Stimulated activated CD4-positive, alpha-beta T cell treated with anti-CD3 and anti-CD28 coated beads, Interleukin-4, amount 100 ng/mL, for 4 hours (primary cell): ENCODE measurements at places on chromosomes 1 and 21.

DNA sequence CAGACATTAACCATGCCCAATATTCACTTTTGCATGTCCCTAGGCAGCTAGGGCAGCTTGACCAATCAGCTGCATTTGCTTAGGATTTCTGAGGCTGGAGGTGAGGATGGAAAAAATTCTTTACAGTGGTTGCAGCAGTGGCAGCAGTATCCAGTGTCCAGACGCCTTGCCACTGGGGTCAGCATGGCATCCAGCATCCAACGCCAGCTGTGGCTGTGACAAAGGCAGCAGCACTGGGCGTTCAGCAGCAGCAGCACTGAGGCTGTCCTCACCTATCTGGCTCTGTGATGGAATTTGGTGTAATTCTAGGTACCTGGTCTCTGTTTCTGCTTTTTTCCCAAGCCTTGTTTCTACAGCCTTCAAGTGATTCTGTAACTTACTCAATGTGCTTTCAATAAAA is 15.5 kb downstream of the RHBDL2 start:
- DNase-seq = no peak

DNA sequence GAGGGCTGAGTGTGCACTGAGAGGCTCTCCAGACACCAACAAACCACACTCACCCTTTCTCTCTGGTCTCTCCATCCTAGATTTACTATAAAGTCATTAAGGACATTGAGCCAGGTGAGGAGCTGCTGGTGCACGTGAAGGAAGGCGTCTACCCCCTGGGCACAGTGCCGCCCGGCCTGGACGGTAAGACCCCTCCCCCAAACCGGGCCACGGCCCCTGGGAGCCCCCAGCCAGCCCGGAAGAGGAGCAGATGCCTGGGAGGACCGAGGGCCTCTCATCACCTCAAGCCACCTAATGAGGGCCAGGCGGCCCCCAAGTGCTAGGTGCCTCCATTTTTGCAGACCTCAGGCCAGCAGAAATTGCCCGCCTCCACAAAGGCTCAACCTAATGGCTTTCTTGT is 58.1 kb upstream of the ARHGEF16 start:
- DNase-seq = no peak

DNA sequence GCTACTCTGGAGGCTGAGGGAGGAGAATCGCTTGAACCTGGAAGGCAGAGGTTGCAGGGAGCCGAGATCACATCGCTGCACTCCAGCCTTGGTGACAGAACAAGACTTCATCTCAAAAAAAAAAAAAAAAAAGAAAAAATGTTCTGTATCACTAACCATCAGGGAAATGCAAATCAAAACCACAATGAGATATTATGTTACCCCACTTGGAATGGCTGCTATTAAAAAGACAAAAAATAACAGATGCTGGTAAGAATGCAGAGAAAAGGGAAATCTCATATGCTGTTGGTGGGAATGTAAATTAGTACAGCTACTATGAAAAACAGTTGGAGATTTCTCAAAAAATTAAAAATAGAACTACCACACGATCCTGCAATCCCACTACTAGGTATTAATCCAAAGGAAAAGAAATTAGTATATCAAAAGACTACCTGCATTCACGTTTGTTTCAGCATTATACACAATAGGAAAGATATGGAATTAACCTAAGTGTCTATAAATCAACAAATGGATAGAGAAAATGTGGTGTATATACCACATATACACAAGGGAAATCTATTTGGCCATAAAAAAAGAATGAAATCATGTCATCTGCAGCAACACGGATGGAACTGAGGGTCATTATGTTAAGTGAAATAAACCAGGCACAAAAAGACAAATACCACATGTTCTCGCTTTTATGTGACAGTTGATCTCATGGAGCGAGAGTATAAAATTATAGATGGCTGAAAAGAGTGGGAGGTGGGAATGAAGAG is 62.6 kb downstream of the ABL2 start:
- no peak for DNase-seq

GRCh38 chr1:40884055-40884795 is 22.1 kb upstream of the CITED4 start:
- DNase-seq = no peak

DNA sequence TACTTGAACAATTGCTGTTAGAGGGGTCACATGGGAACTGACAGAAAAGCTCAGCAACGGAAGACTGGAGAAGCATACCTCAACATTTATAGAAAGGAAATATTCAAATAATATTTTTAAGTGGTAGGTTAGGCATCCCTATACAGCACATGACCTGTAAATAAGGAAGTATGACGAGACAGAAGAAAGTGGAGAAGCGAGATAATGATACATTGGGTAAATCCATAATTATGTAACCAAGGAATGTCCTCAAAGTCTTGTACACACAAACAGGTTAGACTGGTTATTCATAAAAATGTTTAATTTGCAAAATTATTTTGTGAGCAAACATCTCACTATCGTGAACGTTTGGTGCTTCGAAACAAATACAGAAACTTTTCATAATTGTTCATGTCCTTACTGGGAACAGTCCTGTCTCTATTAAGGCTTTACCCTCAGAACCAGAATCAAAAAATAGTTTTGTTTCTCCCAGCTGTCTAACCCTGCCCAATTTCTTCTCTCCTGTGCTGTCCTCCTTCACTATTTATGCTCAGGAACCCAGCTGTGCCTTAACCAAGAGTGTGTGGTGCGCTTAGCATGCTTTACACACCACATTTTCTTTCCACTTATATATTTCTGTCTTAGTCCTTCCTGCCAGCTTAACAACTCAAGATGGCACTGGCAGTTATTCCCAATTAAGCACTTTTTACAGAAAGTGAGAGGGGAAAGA is 10.2 kb downstream of the KMO start:
- no peak for DNase-seq

DNA sequence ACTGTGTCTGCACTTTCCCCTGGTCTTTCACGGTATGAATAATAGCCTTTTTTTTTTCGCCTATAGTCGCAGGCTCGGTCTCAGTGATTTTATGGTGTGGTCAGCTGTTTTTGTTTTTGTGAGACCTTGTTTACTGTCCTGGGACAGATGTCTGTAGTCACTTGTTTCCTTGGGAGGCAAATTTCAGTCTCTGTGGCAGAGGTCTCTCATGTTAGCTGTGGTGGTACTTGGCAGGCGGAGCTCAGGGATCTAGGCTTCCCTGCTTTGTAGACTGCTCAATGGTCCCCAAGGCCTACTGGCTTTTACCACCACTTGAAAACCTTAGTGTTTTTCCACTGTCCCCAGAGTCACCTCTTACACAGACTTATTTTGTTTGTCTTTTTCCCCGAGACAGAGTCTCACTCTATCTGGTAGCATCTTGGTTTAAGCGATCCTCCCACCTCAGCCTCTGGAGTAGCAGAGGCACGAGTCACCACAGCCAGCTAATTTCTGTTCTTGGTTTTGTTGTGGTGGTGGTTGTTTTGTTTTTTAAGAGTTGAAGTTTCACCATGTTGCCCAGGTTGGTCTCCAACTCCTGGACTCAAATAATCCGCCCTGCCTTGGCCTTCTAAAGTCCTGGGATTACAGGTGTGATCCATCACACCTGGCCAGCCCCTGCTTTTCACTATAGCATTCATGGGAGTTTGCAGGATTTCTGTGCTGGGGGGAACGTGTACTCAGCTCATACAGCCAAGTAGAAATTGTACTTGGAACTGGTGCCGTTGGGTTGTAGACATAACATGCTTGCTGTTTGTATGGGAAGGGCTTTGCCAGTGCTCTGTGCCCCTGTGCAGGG is 10.3 kb downstream of the RNU1-2 start:
- DNase-seq = no peak

DNA sequence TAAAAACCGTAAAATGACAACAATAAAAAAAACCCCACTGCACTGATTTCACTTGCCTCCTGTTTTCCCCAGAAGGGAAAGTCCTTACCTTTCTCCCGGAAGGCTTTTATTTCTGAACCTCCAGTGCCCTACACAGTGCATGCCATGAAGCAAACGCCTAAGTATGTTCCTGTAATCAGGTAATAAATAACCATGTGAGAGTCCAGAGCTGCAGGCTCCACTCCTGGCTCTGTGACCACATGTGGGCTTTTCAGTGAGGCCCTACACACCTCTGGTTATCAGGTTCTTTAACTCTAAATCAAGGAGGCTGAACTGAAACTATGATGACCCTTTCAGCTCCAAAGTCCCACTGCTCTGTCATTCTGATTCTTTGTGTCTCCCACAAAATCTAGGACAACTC is 20.8 kb upstream of the NR5A2 start:
- DNase-seq = no peak

- DNase-seq = no peak
These were observed 43.0 kb downstream of the SUSD4 start for GRCh38 chr1:223320959-223321358.

- peak; percentile 3 for DNase-seq
These were observed 32.1 kb upstream of the EPHX4 start for GRCh38 chr1:91997607-91998195.

- no peak for DNase-seq
These were observed 42.7 kb upstream of the LDLRAP1 start for GRCh38 chr1:25500694-25501093.

GRCh38 chr1:164673584-164674214 is 114.7 kb downstream of the PBX1 start:
- DNase-seq = no peak

- no peak for DNase-seq
These were observed 30.5 kb downstream of the TMEM53 start for GRCh38 chr1:44643721-44644334.

DNA sequence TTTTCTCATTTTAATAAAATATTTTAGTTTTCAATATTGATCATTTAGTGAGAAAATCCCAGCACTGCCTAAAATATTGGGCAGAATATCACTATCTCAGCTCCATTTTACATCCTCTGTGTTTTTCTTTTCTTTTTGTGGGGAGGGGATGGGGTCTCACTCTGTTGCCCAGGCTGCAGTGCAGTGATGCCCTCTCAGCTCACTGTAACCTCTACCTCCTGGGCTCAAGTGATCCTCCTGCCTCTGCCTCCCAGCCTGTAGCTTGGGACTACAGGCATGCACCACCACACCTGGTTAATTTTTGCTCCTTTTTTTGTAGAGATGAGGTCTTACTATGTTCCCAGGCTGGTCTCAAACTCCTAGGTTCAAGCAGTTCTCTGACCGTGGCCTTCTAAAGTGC is 76.1 kb downstream of the SLC25A24 start:
- no peak for DNase-seq

GRCh38 chr1:183476081-183476480 is 3.8 kb downstream of the SMG7 start:
- no peak for DNase-seq

DNA sequence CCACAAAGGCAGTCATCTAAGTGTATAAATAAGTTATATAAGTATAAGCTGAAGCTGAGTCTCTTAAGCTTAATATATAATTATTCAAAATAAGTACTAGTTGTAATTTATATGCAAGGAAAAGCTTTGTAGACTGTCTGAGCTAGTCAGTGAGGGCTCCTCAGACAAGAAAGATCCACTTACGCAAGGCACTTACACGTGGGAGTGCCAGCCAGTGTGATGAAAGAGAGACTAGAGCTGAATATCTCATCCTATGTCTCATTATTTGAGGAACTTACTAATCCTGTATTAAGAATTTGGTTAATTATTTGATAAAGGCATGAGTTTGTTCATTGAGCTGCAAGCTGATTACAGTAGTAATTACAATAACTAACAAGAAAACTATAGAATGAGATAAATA is 146.9 kb downstream of the PDE4B start:
- no peak for DNase-seq

- no peak for DNase-seq
These were observed 61.9 kb downstream of the ST6GALNAC5 start for GRCh38 chr1:76929136-76929535.

- DNase-seq = no peak
These were observed 32.6 kb downstream of the RUNX3 start for GRCh38 chr1:24897263-24898151.

- no peak for DNase-seq
These were observed 32.2 kb upstream of the HNRNPU start for GRCh38 chr1:244896550-244896949.

DNA sequence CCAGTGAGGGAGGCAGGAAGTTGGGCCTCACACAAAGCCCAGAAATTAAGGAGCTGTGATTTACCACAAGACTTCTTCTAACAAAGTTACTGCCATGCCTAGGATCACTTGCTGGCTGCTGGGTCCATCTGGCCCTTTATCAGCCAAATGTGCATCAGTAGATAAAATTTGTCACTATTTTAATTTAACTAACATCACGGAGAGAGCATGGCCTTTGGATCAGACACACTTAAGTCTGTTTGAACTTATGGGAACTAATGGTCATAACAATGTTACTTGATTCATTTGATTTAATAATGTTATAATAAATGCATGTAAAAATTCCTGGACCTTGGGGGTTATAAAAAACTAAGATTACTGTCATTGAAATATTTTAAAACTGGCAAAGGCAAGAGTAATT is 67.2 kb upstream of the CCDC190 start:
- no peak for DNase-seq

DNA sequence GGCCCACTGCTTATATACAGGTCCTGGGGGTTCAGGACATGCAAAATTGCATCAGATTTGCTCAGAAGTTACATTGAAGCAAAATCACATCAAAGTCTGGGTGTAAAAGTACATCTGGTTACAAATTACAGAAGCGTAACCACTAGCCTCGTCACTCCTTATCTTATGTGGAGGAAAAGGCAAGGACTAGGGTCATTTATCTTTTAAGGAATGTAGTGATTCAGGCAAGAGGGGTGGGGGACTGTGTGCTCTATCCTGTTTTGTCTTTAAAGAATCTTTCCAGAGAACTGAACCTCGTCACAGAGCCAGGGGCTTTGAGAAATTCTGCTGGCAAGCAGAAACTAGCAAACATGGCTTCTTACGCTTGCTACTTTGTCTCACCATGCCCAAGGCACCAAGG is 61.1 kb upstream of the RAB4A start:
- no peak for DNase-seq

GRCh38 chr1:228936881-228937280 is 201.6 kb downstream of the RHOU start:
- no peak for DNase-seq

GRCh38 chr1:89487972-89488371 is 36.7 kb upstream of the LRRC8B start:
- DNase-seq = no peak
